ENCODE measurements at places on chromosomes 11 and 22.

GRCh38 chr22:41862530-41863266, 29.8 kb downstream of the SREBF2 start:
- no peak for DNase-seq

DNA sequence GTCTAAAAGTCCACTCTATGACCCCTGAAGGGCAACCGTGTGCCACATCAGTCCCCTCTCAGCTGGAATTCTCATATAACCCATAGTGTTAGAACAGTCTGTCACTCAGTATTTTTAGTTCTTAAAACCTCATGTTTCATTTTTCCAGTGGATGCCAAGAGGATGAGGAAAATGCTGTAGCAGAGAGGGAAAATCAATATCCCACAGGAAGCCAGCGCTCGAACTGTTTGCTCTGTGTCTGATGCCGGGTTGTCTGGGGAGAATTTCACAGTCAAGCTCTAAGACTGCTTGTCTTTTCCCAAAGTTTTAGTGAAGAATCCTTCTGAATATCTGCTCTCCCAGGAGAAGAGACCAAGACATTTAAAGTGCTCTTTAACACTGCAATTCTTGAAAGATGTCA, 360.9 kb downstream of the OPCML start:
- no peak for DNase-seq

GRCh38 chr22:31477329-31477728, 12.3 kb downstream of the EIF4ENIF1 start:
- no peak for DNase-seq

- DNase-seq, result no peak
These were observed 926 bp downstream of the PRR5L start for GRCh38 chr11:36296884-36297543.

DNA sequence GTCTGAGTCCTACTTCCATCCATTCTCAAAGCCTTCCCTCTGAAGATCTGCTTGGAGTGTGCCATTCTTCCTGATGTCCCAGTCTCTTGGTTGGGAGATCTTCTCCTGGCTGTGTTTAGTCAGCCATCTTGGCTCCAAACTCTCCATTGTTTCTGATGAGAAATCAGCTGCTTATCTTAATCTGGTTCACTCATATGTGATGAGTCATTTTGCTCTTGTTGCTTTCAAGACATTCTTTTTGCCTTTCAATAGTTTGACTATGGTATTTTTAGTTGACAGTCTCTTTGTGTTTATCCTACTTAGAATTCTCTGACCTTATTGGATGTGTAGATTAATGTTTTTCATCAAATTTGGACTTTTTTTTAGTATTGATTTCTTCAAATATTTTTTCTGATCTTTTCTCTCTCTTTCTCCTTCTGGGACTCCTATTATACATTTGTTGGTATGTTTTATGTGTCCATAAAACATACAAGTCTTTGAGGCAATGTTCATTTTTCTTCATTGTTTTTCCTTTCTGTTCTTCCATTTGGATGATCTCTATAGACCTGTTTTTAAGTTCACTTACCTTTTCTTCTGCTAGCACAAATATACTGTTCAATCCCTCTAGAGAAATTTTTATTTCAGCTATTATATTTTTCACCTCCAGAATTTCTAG, 77.2 kb upstream of the CLPB start:
- DNase-seq, result no peak

- DNase-seq, result no peak
These were observed 8.6 kb downstream of the ASRGL1 start for GRCh38 chr11:62345861-62346260.

- DNase-seq, result no peak
These were observed 10.9 kb downstream of the SMCO4 start for GRCh38 chr11:93532281-93532789.

DNA sequence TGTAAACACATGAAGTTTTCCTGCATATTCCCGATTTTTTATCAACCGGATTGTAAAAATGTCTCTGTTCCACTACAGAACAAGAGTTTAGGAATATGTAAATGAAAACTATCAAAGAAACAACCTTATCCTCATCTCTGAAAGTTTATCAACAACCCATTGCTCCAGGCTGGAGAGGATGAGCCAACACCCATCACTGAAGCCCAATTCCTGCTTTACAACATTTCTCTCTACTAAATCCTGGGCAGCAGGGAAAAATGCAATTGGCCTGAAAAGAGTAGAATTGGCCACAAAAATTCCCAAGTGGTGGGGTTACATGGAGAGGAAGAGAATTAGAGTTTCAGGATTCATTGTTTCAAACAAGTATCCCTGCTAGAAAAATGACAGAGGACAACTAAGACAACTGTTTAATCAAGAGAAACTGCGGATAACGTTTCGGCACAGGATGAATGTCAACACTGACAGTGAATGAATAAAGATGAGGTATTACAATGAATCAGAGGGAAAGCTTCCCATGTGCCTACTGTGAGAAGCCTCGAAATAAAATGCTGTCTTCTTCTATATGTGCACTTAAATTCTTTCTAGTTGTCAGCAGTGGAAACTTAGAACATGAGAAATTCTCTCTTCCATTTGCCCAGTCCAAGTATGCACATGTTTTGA, 317.3 kb upstream of the ANO3 start:
- DNase-seq, result no peak

- no peak for DNase-seq
These were observed 9.3 kb upstream of the FCHSD2 start for GRCh38 chr11:73151416-73151815.

- DNase-seq, result no peak
These were observed 753.1 kb upstream of the ARHGAP42 start for GRCh38 chr11:99934008-99934407.

Measured in tibial artery (tissue), 4 donors.